ENCODE measurements at places on chromosomes 3 and 15.

- no peak for DNase-seq
Observed at GRCh38 chr3:36954452-36955134, 9.7 kb upstream of the TRANK1 start.

- DNase-seq, result no peak
Observed at GRCh38 chr3:99875581-99875928, 57.9 kb downstream of the CMSS1 start.

DNA sequence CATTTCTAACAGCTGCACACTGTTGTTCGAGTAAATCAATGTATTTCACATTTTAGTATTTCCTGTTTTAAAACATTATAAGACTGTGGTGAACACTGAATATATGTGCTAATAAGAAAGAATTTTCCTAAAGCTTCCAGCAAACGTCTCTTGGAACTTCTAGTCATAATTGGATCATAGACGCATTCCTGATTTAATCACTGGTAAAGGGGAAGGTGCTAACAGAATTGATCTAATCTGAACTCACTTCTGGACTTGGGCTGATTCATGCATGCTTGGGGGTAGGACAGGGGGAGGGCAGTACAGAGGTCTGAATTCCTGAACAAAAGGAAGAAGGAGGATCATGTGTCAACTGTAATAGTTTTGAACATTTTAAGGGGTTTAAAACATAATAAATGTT is 7.3 kb upstream of the LEKR1 start:
- DNase-seq, result no peak

- DNase-seq, result no peak
Observed at GRCh38 chr15:47887241-47887800, 170.0 kb downstream of the SEMA6D start.

GRCh38 chr3:16551342-16551976 is 38.0 kb upstream of the RFTN1 start:
- DNase-seq, result no peak

GRCh38 chr3:31882431-31882830 is 98.6 kb downstream of the OSBPL10 start:
- no peak for DNase-seq

DNA sequence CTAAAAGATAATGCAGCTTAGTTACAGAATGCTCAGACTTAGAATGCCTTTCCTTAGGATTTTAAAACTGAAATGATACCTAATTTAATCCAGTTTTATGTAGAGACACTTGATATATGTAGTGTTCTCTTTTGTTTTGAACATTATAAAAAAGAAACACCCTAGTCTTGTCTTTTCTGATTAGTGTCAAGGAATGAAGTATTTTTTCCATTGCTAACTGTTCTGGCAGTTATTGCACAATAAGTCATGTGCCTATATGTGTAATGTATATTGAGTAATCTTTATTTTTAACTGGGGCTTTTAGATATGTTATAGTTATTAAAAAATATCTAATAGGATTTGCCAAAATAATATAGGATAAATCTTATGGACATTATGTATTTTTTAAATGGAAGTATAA is 4.5 kb downstream of the ARL8B start:
- no peak for DNase-seq

- no peak for DNase-seq
Observed at GRCh38 chr3:111301238-111301798, 229.7 kb downstream of the NECTIN3 start.

DNA sequence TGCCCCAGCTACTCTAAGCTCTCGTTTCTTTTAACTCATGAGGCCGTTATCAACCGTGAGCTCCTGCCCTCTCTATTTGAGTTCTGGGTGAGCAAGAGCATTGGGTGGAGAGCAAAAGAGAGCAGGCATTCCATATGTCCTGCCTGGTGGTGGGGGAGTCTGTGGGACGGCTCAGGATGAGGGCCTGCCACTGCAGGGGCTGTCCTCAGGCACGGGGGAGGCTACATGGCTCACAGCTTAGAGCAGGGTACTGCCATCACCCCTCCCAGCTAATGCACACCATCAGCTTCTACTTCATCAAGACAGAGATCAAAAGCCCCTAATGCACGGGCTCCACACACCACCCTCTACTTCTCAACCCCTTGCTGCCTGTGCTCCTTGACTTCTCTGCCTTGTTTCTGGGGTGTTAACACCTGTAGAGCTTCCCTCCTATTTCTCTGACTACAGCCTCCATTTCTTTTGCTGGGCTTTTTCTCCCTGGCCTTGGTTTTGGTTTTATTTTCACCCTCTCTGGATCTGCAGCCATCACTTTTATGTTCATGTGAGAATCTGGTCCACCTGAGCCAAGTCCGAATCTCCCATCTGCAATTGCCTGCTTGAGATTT is 114.1 kb downstream of the ALDH1A2 start:
- no peak for DNase-seq

GRCh38 chr3:135907422-135908165 is 57.9 kb upstream of the PPP2R3A start:
- DNase-seq, result no peak

DNA sequence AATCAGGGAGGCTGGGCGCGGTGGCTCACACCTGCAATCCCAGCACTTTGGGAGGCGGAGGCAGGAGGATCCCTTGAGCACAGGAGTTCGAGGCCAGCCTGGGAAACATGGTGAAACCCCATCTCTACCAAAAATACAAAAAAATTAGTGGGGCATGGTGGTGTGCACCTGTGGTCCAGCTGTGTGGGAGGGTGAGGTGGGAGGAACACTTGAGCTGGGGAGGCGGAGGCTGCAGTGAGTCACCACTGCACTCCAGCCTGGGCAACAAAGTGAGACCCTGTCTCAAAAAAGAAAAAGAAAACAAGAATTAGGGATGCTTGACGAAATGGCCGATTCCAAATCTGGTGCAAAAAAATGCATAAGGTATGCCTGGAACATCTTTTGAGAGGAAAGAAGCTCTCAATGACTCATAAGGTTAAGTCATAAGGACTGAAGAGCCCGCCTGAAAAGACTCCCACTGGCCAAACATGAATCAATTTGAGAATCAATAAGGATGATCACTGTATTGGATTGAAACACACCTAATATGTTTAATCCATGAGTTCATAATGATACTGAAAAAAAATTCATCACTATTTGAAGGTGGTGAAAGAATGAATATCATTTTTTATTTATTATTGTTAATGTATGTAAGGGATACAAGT is 27.7 kb downstream of the BLM start:
- no peak for DNase-seq

- no peak for DNase-seq
Observed at GRCh38 chr3:64796607-64797399, 109.0 kb upstream of the ADAMTS9 start.

GRCh38 chr3:9066141-9066540 is 102.9 kb upstream of the RAD18 start:
- DNase-seq, result no peak

DNA sequence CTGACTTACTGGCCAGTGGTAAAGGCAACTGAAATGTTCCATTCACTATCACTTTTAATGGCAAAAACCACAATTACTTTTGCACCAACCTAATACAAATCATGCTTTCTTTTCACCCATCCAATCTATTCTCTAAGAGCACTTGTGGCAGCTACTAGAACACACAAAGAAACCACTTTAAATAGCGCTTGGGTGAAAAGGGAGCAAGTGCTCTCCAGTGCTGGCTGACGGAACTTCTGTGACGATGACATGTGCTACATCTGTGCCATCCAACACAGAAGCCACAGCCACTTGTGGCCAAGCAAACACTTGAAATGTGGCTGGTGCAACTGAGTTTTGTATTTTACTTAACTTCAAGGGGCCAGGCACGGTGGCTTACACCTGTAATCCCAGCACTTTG is 18.9 kb downstream of the SH3BP5 start:
- no peak for DNase-seq

DNA sequence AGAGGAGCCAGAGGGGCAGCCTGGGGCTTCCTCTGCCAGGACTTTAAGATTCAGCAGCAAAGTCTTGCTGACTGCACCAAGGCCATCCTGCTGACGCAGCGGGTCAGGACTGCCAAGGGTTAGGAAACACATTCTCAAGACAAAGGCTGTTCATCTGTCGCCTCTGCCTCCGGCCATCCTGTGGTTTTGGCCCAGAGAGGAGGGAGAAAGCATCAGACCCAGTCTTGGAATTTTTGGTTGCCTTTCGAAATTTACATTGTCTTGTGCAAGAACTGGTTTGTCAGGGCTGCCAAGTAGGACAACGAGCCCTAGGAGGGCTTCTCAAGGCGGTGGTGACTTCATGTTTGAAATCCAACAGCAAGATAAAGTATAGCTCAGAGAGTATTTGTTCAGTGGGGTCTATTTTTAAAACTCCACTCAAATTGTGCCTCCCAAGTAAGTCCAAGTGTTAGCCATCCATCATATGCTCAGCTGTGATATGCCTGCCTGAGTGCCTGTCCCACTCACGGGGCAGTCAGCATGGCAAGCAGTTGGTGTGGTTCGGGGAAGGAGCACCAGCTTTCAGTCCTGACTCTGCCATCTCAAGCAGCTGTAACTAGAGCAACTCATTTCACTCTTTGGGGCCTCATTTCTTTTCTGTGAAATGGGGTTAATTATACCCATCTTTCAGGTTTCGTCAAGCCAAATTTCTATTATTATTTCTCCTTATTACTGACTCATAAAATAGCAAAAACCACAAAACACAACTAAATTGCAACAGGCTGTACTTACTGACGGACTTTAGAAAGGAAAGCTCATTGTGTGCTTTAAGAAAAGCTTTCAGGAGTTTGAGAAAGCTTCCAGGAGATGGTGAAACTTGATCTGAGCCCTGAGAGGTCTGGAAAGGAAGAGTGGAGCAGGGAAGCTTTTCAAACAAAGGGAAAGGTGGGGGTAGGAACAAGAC is 42.4 kb upstream of the RHO start:
- DNase-seq, result no peak

GRCh38 chr15:90463381-90463780 is 66.3 kb upstream of the CRTC3 start:
- no peak for DNase-seq

DNA sequence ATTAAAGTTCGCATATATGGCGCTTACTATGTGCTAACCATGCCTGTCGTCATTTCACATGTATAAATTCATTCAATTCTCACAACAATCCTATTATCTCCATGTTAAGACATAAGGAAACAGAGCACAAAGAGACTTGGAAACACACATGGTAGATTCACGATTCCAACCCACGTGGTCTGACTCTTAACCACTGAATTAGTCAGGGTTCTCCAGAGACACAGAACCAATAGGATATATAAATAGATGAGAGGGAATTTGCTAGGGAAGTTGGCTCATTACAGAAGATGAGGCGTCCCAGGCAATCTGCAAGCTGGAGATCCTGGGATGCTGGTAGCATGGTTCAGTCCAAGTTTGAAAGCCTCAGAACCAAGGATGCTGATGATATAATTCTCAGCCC is 765.3 kb downstream of the TBL1XR1 start:
- DNase-seq, result no peak

DNA sequence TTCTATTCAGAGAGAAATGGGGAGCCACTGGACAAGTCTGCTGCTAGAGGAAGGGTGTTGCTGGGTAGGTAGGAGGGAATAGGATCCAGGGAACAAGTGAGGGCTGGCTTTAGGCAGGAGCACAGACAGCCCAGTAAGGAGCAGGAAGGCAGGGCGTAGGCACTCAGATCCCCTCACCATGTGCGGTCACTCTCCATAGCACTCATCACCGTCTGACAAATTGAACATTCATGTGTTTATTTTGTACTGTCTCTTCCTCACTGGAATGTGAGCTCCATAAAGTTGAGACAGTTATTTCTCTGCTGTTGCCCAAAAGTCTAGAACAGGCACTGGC is 24.2 kb upstream of the LRRC34 start:
- no peak for DNase-seq

GRCh38 chr3:153397794-153398193 is 235.8 kb downstream of the RAP2B start:
- DNase-seq, result no peak

- DNase-seq, result peak; percentile 57
Observed at GRCh38 chr3:142723665-142723967, 218 bp upstream of the TRPC1 start.

DNA sequence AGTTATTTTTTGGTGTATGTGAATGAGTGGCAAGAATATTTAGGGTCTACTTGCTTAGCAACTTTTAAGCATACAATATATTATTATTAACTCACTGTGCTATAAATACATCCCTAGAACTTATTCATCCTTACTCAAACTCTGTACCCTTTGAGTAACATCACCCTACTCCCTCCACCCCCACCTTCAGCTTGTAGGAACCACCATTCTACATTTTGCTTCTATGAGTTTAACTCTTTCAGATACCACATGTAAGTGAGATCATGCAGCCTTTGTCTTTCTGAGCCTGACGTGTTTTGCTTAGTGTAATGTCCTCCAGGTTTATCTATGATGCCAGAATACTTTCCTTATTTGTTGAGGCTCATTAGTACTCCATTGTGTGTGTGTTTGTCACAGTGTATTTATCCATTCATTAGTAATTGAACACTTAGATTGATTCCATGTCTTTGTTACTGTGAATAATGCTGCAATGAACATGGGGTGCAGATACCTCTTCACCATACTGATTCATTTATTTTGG is 526.9 kb downstream of the PYDC2 start:
- DNase-seq, result no peak

- DNase-seq, result no peak
Observed at GRCh38 chr3:99351122-99351521, 287.3 kb upstream of the COL8A1 start.

DNA sequence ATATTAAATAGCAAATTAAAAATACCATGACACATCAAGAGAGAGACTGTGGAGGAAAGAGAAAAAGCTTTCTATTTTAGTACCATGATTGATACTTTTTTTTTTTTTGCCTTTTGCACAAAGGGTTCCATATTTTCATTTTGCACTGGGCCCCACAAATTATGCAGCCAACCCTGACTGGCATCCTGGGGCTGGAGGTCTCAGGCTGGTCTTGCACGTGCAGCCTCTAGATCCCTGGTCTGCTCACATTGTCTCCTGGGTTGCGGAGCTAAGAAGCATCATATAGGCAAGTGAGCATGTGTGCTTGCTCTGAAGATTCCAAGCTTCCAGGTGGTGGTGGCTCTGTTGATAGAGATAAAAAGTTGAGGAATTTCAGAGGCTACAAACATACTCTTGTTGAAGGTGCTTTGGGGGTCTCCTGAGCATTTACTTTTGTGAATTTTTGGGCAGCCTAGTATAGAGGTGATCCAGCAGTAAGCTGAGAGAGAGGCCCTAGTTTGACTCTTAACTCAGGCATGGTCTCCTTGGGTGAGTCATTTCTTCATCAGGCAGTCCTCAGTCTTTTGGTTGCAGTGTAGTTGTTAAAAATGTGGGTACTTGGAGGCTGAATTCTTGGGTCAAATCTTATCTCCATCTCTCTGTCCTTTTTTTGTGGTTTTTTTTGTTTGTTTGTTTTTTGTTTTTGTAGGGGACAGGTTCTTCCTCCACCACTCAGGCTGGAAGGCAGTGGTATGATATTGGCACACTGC is 31.3 kb downstream of the SMAD3 start:
- DNase-seq, result no peak

DNA sequence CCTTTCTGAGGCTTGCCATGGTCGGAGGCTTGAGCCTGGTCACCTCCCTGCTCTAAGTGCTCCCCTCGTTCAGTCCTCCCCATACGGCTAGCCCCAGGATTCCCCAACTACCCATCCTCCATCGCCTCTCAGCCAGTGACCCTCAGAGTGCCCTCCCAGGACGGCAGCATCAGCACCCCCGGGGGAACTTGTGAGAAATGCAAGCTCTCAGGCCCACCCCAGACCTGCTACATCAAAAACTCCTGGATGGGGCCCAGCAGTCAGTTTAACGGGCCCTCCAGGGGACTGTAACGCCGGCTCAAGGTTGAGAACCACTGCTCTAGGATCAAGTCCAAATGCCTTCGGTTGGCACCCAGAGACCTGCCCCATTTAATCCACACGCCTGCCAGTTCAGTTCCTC is 6.9 kb downstream of the ADAMTS17 start:
- DNase-seq, result no peak

Measured in stimulated activated CD4-positive, alpha-beta T cell treated with anti-CD3 and anti-CD28 coated beads, Interleukin-1b, Interleukin-23, amount 100 ng/mL, for 24 hours (primary cell).